NAMALWA (cell line): ENCODE measurements at places on chromosomes 5 and 9.

DNA sequence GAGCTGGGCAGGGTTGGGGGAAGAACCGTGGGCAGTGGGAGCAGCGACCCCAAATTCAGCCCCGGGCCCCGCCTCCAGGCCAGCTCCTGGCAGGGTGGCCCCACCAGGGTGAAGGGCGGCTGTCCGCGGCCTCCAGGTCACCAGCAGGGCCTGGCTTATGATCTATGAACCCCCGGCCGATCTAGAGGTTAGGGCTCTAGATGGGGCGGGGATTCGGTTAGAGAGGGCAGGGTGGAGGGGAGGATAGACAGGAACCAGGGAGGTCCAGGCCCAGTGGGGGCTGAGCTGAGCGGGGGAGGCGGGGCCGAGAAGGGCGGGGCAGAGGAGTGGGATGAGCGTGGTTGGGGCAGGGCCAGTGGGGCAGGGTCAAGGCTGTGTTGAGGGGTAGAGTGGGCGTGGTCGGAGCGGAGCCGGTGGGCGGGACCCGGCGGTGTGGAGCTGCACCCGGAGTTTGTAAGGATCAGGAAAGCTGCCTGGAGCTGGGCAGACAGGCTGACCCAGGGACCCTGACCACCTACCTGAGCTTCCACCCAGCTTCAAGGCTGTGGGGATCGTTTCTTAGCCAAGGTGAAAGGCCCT is 29.3 kb upstream of the OBP2B start:
- DNase-seq = peak; percentile 7

DNA sequence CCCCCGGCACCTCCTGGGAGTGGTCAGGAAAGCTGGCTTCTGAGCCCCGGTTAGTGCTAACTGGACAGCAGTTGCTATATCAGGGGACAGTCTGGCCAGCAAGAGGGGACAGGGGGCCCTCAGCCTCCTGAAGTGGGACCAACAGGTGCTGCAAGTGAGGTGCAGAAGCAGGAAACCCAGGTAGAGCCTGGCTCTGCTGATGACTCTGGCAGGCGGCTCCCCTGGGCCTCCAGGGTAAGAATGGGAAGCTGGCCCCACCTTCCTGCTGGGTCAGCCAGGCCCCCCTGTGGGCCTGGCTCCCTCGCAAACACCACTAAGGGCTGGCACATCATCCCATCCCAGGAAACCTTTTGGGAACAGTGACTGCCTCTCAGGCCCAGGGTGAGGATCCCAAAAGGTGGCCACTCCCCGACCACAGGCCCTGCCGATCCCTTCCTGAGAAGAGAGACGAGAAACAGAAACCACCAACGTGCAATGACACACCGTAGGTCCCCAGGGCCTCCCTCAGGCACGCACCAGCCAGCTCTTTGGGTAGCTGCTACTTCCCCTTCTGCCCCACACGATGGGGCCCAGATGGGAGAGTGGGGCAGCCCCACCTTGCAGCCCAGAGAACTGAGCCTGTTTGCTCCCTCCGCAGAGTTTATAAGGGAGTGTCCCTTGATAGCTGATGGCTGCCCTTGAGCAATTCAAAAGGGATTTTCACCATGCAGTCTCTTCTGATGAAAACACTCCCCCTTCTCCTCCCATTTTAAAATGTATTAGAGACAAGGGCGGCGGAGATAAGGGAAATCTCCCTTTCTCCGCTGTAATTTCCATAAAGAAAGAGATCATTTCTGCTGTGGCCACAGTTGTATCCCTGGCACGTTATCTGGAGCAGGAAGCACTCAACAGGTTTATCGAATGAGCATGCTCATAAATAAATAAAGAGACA is 76.8 kb downstream of the STK10 start:
- peak; percentile 93 for DNase-seq

DNA sequence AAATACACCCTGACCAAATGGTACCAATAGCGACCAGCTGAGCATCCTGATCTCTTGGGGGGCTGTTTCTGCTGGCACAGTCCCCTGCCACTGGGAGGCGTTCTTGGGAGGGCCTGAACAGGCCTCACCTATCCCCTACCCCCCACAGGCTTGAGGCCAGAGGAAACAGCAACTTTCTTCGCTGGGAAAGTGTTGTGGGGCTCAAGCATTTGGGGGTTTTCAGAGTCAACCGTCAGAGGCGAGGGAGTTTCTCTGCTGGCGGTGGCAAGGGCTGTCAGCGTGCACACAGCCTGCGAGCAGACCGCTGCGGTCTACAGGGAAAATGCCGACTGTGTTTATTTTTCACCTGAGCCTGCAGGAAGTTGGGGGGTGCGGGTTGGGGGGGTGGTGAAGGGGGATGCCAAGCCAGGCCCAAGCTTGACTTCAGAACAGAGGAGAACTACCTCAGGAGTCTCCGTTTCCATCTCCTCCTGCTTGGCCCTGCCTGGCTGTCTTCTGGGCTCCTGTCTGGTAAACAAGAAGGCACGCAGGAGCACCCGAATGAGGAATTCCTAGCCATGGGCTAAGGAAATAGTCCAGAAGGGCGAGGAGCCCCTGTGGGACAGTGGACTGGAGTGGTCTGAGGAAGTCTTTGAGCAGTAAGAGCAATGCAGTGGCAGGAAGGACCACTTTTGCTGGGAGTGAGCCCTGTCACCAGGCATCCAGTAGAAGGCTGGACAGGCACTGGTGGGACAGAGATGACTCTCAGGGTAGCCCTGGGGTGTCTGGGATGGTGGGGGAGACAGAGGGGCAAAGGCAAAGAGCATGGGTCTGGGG is 18.1 kb downstream of the TCF7 start:
- DNase-seq = no peak

- peak; percentile 84 for DNase-seq
Observed at GRCh38 chr5:52948418-52949076, 40.6 kb upstream of the ITGA2 start.

- no peak for DNase-seq
Observed at GRCh38 chr5:203246-203930, 12.1 kb downstream of the LRRC14B start.

DNA sequence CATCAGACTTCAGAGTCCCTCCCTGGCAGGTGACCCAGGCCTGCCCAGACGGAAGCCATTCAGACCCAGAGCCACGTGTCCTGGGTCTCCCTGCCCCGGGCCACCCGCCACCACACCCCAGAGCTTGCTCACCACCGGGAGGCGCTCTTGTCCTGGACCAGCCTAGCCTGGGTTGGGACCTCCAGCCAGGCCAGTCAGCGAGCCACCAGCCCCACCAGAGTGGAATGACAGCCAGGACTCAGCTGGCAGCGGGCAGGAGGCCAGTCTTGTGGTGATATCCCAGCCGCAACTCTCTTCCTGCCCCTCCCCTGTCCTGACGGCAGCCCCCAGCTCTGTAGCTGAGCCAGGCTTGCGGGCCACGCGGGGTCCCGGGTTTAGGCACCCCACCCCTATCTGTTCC is 1.7 kb upstream of the PTGDS start:
- peak; percentile 51 for DNase-seq

DNA sequence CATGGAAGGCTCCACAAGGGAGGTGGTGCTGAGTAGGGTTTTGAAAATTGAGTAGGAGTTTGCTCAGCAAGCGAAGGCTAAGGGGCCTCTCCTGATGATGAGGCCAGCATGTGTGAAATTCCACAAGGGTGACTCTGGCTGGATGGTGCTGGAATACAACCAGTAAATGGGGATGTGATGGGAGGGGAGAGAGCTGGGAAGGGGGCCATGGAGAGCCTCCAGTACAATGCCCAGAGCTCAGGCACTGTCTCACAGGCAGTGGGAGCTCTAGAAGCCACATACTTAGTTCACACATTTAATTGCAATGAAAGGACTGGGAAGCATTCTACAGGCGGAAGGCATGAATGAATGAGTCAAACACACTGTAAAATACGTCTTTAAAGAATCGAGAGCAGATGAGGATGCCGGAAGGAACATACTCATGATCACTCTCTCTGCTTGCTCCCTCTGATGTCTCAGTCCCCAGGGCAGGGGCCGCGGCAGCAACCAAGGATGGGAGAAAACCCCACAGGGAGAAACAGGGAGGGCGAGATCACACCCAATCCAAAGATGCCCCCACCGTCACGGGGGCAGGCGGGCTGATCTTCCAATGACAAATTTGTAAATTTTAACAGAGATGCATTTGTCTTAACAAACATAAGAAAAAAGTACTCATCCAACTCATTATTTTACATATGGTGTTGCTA is 261.0 kb downstream of the NSG2 start:
- DNase-seq = no peak

DNA sequence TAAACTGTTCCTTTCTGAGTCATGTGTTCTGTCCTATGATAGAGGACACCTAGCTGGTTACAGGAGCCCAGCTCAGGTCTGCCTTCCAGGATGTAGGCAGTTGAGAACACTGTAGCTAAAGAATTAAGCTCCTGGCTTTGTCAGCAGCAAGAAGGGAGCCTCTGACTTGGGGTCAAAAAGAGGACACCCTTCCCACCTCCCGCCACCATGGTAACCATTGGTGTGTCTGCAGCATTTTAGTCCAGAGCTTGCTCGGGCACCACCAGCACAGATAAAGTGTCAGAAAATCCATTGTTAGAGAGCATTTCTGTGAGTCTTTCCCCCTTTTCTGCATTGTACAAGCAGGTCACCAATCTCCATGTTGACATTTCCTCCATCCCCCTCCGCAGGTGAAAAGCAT is 181.7 kb downstream of the DOCK8 start:
- no peak for DNase-seq

DNA sequence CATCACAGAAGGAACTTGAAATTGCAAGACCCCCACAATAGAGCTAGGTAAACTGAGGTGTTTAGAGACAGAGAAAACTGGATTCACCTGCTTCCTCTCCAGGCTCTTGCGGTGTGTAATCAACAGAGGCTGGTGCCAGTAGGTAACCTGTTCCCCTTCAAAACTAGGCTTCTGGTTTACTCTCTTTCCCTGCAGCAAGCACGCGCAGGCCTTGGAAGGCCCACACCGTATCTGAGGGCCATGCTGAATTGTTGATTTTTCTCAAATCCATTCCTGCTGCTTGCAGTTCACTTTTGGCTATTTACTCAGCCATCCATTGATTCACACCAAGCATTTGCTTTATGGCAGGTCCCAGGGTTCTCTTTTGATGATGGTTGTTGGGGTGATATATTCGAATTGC is 667 bp upstream of the FRRS1L start:
- DNase-seq = no peak

DNA sequence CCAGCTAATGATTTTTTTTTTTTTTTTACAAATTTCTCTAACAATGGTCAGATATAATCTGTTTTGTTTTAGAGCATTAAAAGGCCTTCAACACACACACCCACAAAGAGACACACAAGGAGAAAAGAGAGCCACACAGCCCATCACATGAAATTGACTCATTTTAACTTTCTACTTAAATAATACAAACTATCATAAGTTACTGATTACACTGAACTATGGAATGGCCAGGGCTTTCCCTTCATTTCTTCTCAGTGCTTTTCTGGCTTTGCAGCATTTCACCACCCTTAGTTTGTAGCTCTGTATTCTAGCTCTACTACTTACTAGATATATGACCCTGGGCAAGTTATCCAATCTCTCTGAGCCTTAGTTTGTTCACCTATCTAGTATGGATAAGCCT is 13.2 kb downstream of the REEP5 start:
- no peak for DNase-seq

- no peak for DNase-seq
Observed at GRCh38 chr9:35798658-35799374, 7.4 kb downstream of the NPR2 start.

DNA sequence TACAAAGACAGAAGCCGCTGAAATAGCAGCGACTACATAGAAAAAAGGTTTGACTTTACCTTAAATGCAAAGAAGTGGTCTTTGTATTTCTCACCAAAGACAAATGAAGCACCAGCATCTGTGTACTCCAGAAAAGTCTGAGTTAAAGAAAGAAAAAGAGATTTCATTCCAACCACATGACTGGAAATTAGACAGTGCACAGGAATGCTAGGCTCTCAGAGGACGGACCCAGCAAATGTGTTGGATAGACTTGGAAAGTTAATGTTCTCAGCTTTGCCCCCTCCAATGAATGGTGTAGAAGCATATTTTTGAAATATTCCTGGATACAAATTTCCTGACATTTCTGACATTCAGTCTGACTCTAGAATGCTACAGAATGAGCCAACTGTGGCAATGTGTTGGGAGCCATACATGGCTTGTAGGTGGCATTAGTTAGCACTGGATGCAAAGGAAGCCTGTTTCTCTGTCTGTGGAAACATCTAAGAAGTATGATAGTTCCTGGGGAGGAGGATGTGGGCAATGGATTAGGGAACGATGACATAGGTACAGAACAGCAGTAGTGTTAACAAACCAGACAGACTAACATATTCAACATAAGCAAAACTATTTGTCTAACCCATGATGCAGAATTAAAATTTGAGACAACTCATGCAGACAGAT is 43.3 kb downstream of the SLC28A3 start:
- no peak for DNase-seq

DNA sequence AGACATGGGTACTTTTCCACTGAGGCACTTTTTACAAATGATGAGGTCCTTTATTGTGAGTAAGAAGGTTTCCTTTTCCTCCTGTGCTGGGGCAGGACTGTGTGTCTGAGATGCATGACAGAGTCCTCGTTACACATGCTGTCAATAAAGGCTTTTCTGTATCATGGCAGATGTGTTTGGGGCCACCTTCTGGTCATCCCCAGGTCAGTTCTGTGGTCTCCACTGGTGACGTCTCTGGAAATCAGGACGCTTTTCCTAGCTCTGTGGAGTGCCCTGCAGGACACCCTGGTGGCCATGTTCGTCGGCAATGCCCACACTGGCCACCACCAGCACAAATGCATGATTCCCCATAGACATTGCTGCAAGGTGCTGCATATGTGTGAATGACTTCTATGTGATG is 2.8 kb downstream of the CMBL start:
- no peak for DNase-seq

DNA sequence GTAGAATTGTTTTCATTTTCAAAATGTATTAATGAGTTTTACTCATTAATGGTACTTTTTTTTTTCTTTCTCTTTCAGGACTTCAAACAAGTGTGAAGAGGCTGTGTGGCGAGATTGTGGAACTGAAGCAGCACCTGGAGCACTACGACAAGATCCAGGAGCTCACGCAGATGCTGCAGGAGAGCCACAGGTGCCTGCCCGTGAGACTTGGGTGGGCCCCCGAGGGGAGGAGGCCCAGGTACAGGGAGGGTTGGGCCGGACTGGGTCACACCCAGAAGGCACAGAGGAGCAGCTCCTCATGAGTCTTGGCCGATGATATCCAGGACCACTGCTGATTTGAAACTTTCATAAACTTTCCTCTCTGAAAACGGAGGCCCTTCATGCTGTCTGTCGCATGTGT is 35.6 kb downstream of the CEP72 start:
- DNase-seq = no peak

GRCh38 chr5:164203581-164204225 is 698.3 kb downstream of the MAT2B start:
- DNase-seq = no peak

DNA sequence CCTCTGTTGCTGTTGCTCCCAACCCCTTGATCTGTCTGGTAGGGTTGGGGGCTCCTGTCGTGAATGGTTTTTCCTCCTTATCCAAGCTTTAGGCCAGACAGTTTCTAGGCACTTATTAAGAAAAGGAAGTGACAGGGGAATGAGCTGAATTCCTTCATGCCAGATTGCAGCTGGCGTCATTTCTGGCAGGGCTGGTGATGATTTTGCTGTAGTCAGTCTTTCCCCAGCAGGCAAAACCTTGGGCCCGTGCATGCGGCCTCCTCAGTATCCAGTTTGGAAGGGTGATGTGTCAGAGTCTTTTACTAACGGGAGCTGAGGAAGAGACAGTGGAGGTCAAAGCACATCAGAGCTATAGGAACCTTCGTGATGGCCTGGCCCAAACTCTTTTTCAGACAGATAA is 58.8 kb downstream of the COL27A1 start:
- no peak for DNase-seq

- no peak for DNase-seq
Observed at GRCh38 chr5:159616952-159617351, 286.7 kb upstream of the IL12B start.
